ENCODE measurements at places on chromosomes 2 and 18.
A peak's percentile ranks its signal among the peaks of the same experiment; 100 is the strongest.

DNA sequence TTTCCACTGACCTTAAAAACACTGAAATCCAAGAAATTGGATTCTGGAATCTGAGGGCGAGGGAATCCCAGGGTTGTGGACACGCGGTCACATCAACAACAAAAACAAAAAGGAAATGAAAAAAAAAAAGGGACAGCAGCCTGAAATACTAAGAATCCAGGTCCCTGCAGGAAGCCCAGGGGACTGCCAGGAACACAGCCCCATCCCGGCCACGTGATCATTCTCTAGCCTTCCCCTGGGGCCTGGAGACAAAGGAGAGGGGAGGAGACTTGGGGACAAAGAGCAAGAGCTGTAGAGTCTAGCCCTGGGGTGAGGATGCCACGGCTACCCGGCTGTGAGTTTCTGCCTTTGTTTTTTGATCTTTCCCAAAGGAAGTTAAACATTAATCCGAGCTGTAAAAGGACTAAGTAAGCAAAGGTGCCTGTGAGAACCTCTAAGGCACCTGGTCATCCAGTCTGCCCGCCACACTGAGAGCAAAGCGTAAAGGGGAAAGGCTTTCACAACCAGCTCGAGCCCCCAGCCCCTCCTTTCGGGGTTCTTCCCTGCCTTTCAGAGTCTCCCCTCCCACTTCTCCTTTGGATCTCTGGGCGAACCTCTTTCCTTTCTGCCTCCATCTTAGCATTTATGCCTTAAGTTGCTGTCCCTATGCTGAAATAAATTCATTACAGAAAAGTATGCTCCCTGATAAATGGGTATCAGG lies 57.9 kb upstream of the MSH2 start:
- DNase-seq = peak; percentile 81

DNA sequence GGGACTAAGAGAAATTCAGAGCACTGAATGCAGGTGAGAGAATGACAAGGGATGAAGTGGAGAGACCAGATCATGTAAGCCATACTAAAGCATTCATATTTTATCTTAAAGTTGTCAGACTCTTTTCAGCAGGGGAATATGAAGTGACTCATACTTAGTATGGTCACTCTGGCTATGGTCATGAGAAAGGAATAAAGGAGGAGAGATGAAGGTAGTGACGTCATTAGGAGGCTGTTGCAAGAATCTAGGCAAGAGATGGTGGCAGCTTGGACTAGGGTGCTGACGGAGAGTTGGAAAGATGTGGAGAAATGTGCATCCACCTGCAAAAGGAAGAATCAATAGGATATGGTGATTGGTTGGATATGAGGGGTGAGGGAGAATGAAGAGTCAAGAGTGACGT lies 203.2 kb upstream of the ACVR2A start:
- no peak for DNase-seq

DNA sequence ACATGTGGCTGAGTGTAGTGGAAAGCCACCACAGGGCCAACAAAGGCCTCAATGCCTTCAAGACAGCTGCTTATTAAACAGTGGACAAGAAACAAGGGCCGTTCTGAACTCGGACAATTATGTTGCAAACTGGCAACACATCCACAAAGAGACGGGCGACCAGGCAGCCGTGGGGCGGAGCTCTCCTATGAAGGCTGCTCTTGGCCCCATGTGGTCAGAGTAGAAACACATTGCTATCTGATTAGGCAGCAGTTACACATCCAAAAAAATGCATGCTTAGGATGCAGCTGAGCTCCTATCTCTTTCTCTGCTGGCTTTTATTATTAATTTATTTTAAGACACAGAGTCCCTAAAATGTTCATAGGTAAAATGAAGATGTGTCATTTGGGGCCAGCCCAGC lies 163.4 kb downstream of the TMEM163 start:
- no peak for DNase-seq

- DNase-seq = no peak
Observed at GRCh38 chr2:86519349-86519748, 43.9 kb downstream of the CHMP3 start.

DNA sequence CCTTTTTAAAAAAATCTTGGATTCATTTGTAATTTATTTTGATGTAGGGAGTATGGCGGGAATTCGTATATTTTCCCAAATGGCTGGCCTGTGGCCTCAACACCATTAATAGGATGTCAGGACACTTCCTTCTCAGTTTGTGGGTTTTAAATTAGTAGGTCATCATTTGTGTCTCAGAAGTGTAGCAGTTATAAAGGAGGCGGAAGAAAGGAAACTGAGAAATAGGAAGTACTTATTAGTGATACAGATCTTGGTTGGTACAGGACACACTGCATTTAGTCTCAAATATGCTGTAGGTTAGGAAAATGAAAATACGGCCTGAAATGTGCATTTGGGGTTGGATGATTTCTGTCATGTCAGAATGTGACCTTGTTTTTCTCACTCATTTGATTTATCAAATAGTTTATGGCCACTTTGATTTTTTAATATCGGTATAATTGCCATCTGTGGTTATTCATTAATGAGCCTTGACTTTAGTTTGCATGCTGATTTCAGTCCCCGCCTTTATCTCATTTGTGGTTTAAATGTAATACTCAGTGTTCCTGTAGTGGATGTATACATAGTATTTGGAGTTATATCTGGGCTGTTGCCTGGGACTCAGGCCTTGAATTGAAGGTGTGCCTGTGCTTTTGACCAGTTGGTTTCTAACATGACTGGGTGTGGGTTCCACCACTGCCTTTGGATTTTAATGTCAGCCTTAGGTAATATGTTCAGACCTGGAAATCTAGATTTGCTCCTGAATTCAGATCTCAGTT lies 31.4 kb downstream of the ZCCHC2 start:
- no peak for DNase-seq

GRCh38 chr2:120539937-120540718 lies 194.2 kb downstream of the INHBB start:
- DNase-seq = peak; percentile 87

DNA sequence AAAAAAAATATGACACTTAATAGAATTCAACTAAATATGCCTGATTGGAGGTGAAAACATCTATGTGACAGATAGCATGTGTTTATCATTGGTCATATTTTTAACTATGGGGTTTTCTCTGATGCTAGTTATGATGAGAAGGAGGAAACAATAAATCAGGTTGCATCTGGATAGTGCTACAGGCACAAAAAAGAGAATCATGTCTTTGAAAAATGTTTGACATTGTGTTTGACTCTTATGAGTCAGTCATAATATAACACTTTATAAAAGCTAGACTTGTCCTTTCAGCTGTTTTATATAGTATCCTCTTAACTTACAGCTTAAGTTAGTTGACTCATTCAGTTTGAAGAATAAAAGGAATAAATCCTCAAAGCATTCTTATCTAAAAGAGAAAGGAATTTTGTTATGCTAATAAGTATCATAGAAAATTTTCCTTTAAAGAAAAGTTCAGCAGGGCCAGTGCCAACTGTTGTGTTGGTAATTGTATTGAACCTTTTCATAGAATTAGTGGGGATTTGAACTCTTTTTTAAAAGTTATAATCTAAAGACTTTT lies 78.4 kb upstream of the UBXN4 start:
- DNase-seq = no peak

DNA sequence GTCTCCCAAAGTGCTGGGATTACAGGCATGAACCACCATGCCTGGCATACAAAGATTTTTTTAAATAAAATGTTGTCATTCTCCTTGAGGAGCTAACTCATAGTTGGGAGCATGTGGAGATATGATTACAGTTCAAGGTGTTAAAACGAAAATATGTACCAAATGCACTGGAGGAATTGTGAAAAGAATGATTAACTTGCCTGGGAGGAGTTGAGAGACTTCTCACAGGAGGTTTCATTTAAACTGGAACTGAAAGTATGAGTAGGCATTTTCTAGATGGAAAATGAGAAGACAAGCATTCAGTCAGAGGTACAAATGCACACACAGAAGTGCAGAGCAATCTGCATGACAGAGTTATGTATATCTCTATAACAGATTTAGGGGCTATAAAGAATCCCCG lies 126.6 kb upstream of the PDE1A start:
- DNase-seq = no peak

DNA sequence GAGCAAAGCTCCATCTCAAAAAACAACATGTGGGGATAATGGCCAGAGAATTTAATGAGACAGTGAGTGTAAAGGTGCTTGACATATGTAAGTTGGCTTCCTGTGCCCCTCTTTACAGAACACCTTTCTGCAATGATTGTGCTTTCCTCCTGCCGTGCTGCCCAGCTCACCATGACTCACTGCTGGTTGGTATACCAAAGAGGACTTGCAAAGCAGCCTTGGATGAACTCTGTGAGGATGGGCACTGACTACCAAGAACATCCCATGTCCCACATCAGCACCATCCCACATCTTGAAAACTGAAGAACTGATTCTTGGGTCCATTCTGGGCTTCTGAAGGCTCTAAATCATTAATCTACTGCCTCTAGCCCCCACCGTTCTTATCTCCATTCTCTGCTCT lies 52.2 kb downstream of the NGEF start:
- DNase-seq = no peak

DNA sequence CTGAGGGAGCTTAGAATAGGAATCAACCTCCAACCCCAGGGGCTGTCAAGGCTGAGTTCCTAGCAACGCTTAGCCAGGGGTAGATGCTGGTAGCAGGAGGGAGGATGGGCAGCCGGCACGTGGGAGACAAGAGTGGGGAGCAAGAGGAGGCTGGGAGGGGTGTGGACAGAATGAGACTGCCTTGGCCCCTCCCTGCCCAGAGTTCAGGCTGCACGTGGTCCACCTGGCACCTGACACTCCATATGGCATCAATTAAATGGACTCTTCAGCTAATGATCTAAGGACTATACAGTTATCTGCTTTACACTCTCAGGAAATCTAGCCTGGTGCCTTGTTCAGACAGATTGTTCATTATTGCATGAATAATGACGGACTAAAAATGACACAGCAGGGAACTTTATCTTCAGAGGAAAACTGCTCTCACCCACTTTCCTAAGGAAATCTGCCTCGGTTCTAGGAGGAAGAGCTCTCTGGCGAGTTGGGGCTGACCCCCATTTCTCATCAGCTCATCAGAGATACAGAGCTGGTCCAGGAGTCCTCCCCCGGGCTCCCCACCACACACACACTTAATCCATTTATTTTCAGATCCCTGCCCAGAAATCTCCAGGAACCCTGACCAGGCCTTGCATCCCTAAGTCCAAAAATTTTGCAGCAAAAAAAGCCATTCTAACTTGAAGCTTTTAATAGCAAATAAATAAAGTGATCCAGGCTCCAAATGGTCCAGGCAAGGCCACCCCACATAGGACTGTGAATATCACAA lies 102.1 kb upstream of the CDC42EP3 start:
- no peak for DNase-seq

DNA sequence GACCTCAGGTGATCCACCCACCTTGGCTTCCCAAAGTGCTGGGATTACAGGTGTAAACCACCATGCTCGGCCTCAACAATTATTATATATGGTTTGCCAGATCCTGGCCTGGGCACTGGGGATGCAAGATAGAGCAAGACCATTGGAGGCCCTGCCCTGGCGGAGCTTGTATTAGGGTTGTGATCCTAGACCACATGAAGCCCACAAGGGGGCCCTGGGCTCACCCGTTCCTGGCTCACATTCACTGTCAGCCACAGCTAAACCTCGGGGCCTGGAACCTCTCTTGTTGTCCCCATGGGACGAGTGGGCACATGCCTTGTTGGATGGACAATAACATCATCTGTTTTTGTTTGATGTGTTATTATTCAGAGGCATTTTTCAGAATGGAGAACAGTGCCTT lies 14.9 kb downstream of the HPCAL1 start:
- DNase-seq = no peak

DNA sequence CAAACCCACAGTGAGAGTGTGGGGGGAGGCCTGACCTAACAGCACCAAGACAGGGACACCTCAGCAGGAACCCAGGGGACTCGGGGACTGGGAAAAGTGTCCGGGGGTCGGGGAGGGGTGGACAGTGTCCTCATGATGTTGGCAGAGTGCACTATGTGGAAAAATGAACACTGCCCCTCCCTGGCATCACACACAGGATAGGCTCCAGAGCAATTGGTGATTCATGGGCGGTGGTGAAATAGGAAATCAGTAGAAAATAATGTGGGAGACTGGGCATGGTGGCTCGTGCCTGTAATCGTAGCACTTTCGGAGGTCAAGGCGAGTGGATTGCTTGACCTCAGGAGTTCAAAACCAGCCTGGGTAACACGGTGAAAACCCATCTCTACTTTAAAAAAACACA lies 3.6 kb upstream of the ANO7 start:
- DNase-seq = no peak
